ENCODE measurements at places on chromosomes 7 and 10.

DNA sequence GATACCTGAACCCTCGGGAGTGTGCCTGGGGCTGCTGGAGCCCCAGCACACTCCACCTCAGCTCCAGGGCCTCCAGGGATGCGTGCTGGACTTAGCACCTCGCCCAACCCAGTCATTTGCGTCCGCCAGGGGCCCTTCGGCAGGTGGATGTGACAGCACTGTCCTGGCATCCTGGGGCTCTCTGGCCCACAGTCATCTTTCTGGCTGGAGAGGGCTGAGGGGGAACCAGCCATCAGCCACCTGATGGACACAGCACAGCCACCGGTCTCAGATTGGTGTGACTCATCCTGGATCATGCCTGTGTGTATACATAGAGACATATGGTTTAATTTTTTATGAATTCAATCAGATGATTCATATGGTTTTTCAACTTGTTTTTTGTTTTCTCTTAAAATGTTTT lies 11.1 kb downstream of the ZNF775 start:
- DNase-seq: no peak

GRCh38 chr7:81298951-81299666 lies 380.3 kb upstream of the SEMA3C start:
- no peak for DNase-seq

DNA sequence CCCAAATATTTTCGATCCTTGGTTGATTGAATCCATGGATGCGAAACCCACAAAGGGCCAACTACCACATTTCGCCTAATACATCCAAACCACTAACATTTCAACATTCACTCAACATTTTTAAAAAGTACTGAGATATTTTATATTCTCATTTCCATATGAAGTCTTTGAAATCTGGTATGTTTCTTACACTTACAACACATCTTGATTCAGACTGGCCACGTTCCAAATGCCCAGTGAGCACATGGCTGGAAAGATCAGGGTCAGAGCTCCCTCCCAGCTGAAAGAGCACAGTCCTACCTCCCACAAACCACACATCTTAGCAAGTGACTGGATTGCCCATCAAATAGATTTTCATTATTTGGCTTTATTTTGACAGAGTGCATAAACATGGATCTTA lies 18.9 kb downstream of the NCAPG2 start:
- DNase-seq: no peak

DNA sequence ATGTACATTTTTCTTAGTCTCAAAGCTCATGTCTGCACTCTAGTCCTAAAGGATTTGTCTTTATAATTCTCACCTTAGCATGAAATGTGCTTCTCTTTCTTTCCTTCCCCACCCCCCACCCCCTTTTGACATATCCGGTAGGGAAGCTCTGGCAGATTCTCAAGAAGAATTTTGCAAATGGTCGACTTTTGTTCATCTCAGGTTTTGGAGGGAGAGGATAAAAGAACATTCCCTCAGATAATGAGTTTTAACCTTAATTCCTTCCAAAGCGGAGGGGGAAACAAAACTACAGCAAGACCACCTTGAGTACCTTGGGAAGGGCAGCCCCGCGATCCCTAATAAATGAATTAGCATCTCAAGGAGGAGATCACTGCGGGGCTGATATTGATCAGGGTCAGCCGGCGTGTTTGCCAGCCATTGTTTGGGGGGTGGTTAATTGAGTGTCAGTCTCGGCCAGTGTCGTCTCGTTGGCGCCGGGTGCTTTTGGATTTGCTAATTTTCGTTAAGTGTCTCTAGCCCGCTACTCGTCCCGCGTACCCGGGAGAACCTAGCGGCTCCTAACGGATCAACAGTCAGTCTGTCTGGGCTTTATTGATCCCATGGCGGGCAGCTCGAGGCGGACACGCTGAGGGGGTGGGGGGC lies 874 bp upstream of the BAMBI start:
- no peak for DNase-seq

- no peak for DNase-seq
Measured at GRCh38 chr10:95579835-95580535, 18.8 kb upstream of the SORBS1 start.

DNA sequence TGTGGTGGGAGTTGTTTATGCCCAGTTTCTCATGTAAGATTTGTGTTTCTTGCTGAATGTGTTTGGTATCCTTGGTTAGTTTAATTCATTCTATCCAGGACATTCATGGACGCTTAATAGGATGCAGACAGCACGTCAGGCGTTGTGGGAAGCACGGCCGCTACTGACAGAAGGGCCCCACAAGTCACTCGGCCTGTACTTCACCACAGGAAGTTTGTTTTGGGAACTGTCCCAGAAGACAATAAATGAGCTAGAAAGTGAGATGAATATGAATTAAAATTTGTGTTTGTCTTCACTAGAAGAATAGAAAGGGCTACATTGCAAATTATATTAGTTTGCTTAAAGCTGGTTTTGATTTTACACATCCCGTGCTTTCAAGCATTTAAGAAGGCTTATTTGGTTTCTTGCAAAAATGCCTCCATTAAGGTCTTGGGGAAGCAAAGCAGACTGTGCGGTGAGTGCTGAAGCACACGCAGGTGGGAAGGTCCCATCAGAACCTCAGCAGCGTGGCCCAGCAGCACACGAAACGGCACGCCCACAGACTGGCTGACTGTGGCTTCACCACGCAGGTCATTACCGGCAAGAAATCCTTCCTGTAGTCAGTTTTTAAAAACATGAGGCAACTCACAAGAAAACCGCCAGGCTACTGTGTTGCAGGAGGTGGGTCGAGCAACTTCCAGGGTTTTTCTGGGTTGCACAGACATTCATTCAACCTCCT lies 74.1 kb downstream of the VIPR2 start:
- no peak for DNase-seq
